ENCODE measurements at places on chromosomes 1 and 21. TPM values are rescaled to one million over a fixed set of nuclear protein-coding genes. Genes with fewer than 3 reads are reported as not detected.

Gene SEC16B
- 10.5 TPM for total RNA-seq

DNA sequence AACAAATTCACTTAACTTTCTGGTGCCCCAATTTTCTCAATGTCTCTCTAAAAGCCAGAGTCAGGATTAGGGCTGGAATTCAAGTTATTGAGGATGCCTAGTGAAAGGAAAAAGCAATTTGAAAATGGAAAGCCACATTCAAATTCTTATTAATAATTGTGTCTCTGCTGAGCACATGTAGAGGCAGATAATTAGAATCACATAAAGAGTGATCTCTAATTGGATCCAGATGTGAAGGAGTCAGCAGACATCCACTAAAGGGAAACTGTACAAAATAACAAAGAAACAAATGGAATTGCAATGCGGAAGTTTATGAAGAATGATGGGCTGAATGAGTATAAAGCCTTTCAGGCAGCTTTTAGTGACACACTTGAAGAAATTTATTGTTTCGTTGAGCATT, 482.6 kb downstream of the TTLL7 start:
- no peaks in the 10 kb centered on the region for H3K36me3 ChIP-seq
- no peak overlapping the region for H3K27ac ChIP-seq
- DNase-seq = no peak
- no peaks in the 10 kb centered on the region for H3K4me1 ChIP-seq

GRCh38 chr21:17451364-17451891, 61.4 kb upstream of the CXADR start:
- H3K27me3 ChIP-seq = no peaks in the 10 kb centered on the region
- DNase-seq = no peak
- H3K4me1 ChIP-seq = no peaks in the 10 kb centered on the region
- no peaks in the 10 kb centered on the region for H3K36me3 ChIP-seq
- no peak overlapping the region for H3K27ac ChIP-seq

DNA sequence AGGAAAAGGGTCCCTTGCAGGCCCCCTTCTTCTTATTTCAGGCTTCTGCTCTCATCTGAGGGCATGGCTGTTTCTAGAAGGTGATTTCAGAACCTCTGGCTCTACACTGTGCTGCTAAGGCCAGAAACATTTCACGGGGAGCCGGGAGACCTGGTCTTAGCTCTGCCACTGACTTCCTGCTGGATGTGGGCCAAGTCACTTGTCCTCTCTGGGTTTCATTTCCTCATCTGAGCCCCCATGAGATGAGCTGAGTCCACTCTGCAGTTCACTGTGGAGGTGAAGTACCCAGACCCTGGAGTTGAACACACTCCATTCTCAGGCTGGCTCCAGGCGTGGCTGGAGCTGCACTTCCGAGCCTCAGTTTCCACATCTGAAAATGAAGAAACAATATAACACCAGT, 2.1 kb downstream of the PADI1 start:
- H3K27me3 ChIP-seq = no peaks in the 10 kb centered on the region
- DNase-seq = peak; percentile 66
- no peak overlapping the region for H3K27ac ChIP-seq

Data from tibial nerve (tissue), 4 donors.